Activated CD4-positive, alpha-beta T cell treated with anti-CD3 and anti-CD28 coated beads, Interleukin-2, amount 50 U/mL, for 1 hour (primary cell): ENCODE measurements at places on chromosomes 11 and 22.

DNA sequence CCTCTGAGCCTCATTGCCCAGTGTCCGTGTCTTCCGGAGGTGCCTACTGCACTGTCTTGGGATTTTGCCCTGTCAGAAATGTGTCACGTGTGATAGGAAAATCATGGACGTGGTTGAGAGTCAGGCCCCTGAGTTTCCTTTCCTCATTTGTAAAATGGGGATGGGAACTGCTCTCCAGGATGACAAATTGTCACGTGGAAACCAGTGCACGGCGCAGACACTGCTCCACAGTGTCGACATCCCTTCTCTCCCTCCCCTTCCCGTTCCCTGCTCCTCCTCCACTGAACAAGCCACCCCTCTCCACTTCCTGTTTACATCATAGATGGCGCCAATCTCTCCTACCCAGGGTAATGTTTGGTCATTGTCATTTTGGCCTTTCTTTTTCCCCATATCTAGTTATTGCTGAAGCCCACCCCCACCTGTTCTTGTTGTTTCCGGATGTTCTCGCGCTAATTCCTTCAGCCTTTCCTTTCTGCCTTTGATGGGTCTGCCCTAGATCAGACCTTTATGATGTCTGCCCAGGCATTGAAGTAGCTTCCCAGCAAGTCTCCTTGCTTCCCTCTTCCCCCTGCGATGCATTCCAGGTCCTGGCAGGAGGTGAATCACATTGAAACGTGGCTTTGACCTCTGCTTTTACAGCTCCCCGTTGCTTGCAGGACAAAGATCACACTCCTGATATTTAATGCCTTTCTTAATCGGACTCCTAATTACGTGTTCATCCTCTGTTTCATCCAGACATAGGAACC lies 91.8 kb downstream of the TBC1D22A start:
- DNase-seq: no peak

- no peak for DNase-seq
These were observed 266.8 kb downstream of the MN1 start for GRCh38 chr22:27534720-27535125.

GRCh38 chr11:36350137-36350513 lies 54.0 kb downstream of the PRR5L start:
- DNase-seq: no peak

DNA sequence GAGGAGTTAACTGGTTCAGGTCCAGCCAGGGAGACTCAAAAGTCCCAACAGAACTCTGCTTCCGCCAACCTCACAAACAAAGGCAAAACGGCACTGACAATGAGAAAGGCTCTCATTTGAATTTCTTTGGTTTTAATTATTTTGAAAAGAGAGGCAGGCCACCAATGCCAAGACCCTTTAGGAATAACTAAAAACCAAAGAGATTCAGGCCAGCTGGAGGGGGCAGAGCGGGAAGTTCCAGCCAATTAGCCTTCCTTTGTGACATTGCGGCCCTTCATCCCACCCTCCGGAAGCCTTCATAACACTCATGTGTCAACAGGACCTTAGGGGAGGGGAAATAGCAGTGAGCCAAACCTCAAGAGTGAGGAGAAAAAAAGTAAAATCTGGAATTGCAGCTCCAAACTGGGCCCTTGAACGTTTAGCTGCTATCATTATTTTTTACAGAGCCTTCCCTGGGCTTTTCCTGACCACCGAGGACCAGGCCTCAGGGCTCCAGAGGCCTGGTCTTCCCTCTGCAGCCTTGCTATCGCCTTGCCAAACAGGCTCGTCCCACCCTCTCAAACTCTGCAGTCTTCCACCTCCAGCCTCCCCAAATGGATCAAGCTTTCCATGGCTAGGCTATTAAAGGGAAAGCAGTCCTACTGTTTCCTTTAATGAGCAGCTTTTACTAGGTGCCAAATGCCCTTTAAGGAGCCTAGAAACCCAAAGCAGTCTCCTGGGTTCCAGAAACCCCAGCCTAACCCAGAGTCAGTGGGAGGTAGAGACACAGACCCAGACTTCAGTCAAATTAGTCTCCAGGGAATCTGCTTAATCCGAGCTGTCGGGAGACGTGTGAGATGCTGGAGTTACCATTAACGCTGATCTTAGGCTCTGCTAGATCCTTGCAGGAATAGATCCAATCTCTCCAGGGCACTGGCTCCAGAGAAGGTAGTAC lies 114.2 kb downstream of the CCDC34 start:
- DNase-seq: no peak

DNA sequence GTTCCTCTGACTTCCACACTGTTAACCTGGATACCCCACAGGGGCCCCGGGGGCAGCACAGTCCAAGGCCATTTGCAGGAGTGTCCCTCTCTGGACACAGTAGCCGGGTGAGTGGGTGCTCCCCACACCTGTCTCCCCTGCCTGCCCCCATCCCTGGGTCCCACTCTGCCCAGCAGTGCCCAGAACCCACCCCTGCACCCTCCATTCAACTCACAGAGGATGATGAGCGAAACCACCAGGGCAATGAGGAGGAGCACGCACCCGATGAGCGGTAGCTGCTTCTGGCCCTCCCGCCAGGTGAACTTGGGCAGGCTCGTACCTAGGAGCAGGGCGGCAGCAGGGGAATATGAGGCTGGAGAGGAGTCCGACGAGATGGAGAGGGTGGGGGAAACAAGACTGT lies 12.2 kb downstream of the TMPRSS13 start:
- DNase-seq: no peak

DNA sequence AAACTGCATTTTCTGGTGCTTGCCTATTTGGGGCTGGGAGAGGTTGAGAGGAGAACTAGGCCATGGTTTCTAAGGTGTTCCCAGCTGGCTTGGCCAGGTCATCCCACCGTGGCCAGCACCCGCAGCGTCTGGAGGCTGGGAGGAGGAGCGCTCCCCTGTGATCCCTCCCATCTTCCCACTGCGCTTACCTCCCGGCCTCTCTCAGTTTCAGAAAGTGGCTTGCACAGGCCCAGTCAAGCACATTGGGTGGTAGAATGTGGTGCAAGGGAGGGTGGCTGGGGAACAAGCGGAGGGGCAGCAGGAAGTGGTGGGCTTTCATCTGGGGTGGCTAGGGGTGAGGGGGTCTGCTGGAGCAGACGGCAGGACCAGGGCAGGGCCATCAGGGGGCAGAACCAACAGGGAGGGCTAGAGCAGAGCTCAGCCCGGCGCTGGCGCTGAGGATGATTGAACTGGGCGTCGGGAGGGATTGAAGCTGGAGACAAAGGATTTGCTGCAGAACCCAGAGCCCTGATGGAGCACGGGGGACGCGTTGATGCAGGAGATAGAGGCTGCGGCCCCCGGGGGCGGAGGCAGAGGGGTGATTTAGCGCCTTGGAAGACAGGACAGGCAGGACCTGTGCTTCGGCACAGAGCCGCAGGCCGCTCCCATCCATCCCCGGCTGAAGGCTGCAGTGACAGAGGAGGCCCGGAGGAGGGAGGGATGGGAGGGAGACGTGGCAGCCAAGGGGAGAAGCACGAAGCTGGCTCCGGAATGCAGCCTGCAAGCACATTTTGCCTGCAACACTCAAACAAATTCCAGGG lies 76.0 kb downstream of the TRIM29 start:
- no peak for DNase-seq

- no peak for DNase-seq
These were observed 71.5 kb downstream of the FAT3 start for GRCh38 chr11:92296138-92296515.

- DNase-seq: no peak
These were observed 87.1 kb upstream of the YWHAH start for GRCh38 chr22:31857247-31857646.

DNA sequence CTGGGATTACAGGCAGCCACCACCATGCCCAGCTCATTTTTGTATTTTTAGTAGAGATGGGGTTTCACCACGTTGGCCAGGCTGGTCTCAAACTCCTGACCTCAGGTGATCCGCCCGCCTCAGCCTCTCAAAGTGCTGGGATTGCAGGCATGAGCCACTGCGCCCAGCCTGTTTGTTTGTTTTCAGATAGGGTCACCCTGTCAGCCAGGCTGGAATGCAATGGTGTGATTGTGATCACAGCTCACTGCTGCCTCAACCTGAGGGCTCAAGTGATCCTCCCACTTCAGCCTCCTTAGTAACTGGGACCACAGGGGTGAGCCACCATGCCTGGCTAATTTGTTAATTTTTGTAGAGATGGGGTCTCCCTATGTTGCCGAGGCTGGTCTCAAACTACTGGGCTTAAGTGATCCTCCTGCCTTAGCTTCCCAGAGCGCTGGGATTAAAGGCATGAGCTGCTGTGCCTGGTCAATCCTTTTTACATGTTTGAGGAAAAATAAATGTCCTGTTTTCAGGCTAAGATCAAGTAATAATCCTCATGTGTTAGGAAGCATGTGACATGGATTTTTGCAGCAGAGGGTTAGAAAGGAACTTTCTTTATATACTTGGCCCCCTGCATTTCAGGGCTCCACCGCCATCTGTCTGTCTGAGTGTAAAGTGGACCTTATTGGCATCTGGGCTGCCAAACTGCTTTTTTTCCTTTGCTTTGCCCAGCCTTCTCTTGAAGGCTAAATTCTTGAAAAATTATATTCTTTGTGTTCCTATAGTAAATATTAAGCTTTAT lies 4.8 kb upstream of the SLC3A2 start:
- no peak for DNase-seq

DNA sequence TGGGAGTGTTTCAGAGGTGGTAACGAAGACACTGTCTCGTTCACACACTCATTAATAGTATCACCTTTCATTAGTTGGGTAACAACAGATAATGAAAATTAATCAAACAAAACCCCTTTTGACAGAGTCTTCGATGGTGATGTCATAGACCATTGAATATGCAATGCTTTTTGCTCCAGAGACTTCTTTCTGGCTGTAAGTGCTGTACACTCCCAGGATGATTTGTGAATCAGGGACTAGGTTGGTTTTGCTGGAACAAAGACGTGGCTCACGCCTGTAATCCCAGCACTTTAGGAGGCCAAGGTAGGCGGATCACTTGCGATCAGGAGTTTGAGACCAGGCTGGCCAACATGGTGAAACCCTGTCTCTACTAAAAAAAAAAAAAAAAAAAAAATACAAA lies 9.5 kb upstream of the RASSF10 start:
- DNase-seq: no peak

DNA sequence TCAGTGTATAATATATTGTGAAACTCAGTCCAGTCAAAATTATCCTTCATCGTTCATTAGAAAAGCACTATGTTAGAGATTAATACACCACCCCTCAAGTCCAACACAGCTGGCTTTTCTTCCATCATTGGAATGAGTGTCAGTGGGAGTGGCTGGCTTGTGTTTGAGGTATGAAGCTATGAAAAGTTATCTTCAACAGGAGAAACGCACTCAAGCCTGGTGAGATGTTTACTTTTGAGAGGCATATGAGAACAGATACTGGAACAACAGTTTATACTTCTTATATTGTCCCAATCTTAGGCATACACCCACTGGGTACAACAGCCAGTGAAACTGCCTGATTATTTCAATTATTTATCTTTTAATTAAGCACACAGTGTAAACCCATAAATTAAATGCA lies 34.3 kb downstream of the PLEKHB1 start:
- no peak for DNase-seq

GRCh38 chr22:30876221-30876751 lies 92.3 kb downstream of the MORC2 start:
- no peak for DNase-seq

DNA sequence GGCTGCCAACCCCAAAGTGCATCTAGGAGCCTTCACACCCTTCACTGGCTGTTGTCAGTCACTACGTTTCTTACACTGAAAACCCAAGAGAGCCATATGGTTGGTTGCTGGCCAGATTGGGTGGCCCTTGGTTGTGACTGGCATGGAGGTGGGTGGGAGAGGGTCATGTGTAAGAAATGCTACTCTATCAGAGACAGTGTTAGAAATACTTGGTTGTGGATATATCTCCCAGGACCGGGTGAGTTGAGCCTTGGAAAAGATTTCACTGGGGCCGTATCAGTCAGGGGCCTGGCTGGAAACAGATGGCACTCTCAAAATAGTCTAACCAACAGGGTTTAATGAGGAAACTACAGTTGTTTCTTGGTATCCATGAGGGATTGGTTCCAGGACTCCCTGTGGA lies 15.2 kb downstream of the ENDOD1 start:
- no peak for DNase-seq

- DNase-seq: no peak
These were observed 4.6 kb downstream of the PDGFD start for GRCh38 chr11:104159356-104159755.

DNA sequence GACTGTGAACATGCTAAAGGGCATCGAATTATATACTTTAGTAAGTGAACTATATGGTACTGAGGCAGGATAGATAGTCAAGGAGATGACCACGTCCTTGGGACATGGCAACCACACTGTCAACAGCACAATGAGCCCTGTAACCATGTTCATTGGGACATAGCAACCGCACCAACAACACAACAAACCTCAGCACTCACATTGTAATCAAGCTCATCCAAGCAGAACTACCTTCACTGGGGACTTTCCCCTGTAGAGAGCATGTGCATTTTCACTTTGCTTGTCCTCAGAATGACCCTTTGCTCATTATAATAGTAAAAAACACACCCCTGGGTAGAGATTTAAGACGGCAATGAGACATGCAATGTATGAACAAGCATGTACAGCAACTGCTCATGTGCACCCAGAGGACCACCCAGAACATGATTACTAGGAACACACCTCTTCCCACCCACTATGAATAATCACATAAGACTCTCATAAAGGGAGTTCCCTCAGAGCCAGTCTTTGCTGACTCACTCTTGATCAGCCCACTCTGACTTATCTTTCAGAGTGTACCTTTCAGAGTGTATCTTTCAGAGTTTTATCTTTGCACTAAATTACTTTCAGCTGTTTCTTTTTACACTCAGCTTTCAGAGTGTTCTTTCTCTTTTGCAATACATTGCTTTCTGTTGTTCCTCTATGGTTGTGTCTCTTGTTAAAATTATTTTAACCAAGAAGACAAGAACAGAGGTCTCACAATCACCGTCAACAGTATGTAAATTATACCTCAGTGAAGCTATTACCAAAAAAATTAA lies 4.1 kb upstream of the PLAAT2 start:
- peak; percentile 55 for DNase-seq

DNA sequence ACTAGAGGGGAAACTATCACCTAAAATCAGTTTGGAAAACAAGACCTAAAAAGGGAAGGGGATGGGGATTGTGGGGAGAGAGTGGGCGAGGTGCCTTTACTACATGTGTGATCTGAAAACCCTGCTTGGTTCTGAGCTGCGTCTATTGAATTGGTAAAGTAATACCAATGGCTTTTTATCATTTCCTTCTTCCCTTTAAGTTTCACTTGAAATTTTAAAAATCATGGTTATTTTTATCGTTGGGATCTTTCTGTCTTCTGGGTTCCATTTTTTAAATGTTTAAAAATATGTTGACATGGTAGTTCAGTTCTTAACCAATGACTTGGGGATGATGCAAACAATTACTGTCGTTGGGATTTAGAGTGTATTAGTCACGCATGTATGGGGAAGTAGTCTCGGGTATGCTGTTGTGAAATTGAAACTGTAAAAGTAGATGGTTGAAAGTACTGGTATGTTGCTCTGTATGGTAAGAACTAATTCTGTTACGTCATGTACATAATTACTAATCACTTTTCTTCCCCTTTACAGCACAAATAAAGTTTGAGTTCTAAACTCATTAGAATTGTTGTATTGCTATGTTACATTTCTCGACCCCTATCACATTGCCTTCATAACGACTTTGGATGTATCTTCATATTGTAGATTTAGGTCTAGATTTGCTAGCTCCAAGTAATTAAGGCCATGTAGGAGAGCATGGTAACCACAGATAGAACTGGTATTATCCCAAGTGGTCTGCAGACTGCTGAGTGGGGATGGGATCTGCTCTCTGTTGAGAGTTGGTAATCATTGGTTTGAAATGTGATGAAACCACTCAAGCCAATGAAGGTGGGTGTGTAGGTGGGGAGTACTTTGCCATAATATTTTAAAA lies 3.6 kb downstream of the NEAT1 start:
- no peak for DNase-seq
